ENCODE measurements at places on chromosomes 6 and 20.

DNA sequence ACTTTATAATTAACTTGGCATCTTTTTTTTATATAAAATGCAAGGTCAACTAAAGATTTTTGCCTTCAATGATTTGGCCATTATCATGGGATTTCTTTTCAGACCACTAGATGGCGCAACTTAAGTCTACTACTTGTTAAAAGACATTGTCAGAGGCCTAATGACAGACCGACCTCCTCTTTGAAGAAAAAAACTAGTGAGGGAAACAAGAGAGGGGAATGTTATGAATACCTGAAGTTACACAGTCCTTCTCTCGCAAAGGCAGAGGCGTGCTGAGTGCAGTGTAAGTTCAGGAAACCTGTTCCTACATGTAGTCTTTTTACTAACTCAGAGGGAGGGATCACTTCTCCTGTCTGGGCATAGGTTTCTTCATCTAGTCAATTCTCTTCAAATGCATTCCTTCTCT, 9.3 kb downstream of the TRAPPC3L start:
- DNase-seq: no peak

GRCh38 chr20:4216866-4217265, 201.5 kb upstream of the RNF24 start:
- no peak for DNase-seq

DNA sequence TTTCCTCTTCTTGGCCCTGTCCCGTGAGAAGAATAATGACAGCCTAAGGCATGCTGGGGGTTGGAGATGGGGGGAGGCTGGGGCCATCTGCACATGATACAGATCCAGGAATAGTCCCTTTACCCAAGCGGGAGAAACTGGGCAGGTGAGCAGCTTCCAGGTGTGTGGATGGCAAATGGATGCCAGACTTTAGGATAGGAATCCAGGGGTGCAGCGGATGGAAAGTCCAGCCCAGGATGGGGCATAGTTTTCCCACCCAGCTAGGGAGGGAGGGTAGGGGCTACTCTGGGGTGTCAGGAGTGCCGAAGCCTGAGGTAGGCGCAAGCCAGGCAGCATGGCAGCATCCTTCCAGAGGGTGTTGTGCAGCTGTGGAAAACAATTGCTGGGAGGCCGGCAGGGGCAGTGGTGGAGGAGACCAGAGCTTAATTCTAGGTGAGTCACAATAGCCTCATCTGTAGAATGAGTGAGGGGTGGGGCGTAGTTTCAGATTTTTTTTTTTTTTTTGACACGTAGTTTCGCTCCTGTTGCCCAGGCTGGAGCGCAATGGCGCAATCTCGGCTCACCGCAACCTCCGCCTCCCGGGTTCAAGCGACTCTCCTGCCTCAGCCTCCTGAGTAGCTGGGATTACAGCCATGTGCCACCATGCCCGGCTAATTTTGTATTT, 15.4 kb upstream of the FAM110A start:
- no peak for DNase-seq

DNA sequence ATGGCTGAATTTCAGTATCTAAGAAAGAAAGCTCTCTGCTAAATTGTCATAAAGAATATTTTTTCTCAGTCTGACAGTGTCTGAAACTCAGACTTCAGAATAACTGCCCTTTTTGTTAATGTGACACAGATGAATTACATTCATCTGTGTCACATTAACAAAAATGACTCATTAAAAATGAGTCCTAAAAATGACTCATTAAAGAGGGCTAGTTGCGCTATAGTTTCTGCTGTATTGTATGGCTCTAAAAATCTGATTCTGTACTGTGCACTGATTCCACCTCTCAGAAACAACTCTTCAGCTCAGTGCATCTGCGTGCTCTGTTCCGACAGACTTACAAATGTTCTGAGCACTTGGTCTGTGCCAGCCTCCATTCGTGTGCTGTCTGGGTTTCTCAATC, 15.0 kb downstream of the RNF114 start:
- DNase-seq: no peak

GRCh38 chr20:38872036-38872435, 54.2 kb upstream of the FAM83D start:
- DNase-seq: peak; percentile 77

DNA sequence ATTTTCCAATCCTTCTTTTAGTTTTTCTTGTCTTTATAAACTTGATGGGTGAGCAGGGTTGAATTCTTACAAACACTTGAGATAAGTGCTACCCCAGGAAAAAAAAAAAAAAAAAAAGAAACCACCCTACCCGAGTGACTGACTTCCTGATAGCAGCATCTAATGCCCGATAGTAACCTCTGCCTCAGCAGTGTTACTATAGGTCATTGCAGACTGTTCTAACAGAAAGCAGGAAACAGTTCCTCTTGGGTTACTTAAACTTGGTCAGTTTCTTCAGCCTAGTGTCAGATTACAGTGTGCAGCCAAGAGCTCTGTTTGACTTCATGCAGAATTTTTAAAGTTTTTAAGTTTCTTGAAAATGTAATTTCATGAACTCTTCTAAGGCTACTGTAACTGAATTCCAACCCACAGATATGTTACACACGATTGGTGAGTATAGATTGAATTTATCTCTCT, 2.1 kb downstream of the MYLIP start:
- peak; percentile 78 for DNase-seq

GRCh38 chr6:29970711-29971110, 28.4 kb downstream of the HLA-A start:
- DNase-seq: no peak

DNA sequence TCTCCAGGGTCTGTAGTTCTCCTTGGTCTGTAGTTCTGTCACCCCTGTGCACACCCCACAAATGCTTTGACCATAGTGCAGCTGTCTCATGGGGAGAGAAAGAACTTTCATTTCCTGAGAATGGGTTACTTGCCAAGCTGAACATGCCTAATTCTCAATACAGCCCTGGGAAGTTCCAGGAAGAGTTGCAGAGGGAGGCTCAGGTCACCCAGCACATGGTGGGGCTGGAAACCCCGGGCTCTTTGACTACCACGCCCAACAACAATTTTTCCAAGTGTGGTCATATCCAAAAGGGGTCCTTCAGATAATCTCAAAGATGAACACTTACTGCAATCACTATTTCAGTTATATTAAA, 2.2 kb upstream of the PTPRA start:
- DNase-seq: no peak

- no peak for DNase-seq
Measured at GRCh38 chr20:2602746-2603145, 49.7 kb upstream of the NOP56 start.

DNA sequence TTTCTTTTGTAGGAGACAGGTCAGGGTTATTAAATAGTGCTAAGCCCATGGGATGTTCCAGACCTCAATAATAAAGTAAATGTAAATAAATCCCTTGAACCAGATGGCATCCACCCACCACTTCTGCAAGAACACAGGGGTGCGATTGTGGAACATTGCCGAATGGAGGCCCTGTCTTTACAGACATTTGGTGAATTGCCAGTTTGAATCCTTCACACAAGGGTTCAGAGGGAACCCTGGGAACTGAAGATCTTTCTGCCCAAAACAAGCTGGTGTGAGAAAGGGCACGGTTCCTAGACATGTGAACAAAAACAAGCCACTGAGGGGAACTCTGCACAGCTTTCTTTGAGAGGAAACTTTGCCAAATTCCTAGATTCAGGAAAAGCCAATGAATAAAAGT, 30.2 kb upstream of the RNF8 start:
- DNase-seq: no peak

DNA sequence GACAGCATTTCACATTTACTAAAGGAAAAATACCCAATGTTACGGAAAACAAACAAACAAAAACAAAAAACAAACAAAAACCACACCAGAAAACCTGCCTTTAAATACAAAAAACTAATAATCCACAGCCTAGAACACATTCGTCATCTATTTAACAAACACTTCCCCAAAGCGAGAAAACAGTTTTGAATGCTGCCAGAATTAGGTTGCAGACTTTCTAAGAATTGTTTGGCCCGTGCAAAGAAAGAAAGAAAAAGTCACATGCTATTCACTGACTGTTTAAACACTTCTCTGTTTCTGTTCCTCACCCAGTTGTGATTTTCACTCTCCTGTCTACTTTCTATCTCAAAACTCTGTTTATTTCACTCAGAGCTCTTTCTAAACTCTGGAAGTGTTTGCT, 52.5 kb downstream of the BCAS1 start:
- no peak for DNase-seq

Measured in left colon (tissue), 2 donors.